ENCODE measurements at places on chromosomes 16 and 17.
A peak's percentile ranks its signal among the peaks of the same experiment; 100 is the strongest.

- DNase-seq = no peak
Measured at GRCh38 chr17:48317732-48318131, 112.3 kb downstream of the SKAP1 start.

DNA sequence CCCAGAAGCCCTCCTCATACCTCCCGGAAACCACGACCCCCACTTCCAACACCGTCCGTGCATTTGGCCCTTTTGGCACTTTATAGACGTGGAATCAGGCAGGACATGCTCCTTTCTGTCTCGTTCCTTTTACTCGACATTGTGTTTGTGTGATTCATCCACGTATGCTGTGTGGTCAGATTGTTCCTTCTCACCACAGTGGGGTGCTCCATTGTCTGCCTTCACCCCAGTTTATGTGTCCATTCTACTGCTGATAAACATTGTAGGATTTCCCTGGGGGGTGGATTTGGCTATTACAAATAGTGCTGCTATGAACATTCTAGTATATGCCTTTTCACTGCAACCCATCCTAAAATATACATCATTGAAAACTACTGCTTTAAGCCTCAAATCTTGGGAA lies 28.9 kb upstream of the RPH3AL start:
- peak; percentile 24 for DNase-seq

DNA sequence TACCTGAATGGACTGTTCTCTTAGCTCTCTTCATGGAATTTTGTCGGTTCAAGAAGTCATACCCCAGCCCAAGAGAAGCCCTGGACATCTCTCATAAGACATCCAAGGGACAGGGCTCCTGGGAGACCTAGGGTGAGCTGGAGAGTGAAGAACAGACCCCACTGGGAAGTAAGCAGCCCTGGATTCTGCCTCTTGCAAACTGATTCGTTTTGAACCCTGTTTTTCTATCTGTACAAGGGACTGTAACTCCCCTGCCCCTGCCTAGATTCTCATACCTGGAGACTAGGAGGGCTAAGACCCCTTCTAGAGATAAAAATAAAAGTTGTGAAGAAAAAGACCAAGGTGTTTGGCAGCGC lies 449 bp downstream of the CCL3L1 start:
- no peak for DNase-seq

DNA sequence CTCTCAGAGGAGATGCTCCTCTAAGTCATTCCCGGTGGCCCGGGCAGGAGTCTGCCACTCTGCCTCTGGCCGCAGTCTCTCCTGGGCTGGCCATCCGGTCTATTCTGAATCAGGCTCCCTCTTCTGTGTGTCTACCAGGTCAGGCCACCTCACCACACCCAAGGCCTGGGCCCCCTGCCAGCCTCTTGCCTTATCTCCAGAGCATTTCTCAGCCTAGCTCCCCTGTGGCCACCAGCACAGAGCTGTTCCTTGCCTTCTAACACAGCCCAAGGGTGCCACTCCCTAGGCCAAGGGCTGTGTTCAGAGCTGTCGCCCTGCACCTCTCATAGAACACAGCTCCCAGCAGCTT lies 55.3 kb downstream of the MYO18A start:
- no peak for DNase-seq

DNA sequence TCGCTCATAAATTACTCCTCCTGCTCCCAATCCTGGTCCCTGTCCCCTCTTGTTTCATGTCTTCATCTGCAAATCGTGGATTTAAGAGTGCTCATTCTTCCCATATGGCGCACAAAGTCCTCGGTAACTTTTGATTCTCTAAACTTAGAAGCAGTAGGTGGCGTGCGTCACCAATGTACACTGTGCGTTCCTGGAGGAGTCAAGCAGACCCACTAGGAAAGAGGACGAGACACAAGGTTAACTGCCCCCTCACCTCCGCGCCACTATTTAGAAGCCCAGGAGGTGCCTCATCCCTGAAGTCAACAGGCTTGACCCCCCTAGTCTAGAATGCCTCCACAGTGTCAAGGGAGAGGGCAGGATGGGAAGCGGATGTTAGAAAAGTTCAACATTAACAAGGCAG lies 2.9 kb downstream of the SLC13A5 start:
- no peak for DNase-seq

- DNase-seq = peak; percentile 21
Measured at GRCh38 chr17:33012522-33013033, 20.9 kb downstream of the SPACA3 start.

Data from RKO (cell line).